ENCODE measurements at places on chromosomes 1 and 21. TPM values are rescaled to one million over a fixed set of nuclear protein-coding genes. Genes with fewer than 3 reads are reported as not detected.

DNA sequence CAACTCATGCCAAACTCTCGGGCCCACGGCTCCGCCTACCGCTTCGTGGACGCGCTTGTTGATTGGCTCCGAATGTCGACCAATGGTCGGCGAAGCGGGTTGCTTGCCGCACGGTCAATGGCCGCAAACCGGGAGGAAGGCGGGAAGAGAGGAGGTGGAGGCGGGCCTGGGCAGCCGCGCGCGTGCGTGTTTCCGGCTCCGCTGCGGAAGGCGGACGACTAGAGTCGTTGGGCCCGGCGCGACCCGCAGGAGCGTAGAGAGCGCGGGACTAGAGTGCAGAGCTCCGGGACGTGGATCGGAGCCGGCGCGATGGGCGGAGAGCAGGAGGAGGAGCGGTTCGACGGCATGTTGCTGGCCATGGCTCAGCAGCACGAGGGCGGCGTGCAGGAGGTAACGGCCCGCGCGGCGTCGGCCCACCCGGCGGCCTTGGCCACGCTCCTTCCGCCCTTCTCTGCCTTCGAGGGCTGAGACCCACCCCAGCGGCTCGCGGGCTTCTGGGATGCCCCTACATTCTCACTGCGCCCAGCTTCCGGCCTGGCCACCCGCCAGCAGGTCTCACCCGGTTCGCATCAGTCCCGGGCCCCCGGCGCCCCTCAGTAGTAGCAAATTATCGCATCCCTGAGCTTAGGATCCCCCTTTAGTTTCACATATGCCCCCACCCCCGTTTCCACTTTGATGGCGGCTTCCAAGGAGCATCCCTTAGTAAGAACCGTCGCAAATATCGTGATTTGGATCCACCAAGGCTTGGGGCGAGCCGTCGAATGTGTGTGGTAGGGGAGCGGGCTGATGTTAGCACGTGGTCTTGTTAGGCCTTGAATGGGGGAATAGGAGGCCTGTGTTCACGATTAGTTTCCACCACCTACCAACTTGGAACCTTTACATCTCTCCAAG lies at the start of gene NUDC:
Gene NUDC (plus strand): TSS at position 204 of the 891 bp plus-strand sequence. CDS start 106 bp downstream, at position 310.
- peak; percentile 97 for DNase-seq

DNA sequence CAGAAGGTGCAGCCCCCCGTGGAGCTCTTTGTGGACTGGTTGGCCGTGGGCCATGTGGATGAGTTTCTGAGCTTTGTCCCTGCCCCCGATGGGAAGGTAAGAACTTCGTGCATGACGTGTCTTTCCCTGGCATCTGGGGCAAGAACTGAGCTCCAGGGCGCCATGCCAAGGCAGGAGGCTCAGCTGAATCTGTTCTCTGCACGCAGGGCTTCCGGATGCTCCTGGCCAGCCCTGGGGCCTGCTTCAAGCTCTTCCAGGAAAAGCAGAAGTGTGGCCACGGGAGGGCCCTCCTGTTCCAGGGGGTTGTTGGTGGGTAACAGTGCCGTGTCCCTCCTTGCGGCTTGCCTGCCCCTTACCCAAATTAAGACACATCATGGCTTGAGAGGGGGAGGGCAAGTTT lies 27.7 kb downstream of the PADI3 start:
- no peak for DNase-seq

GRCh38 chr1:218510153-218510772 lies 165.1 kb downstream of the TGFB2 start:
- no peak for DNase-seq

Gene DEPDC1
- total RNA-seq = 18.0 TPM

Gene TCEA3
- total RNA-seq = 6.1 TPM

Gene HSD3B1
- total RNA-seq = not detected

Gene TLCD4
- total RNA-seq = 0.21 TPM

Gene CAMK1G
- total RNA-seq = 0.63 TPM

Measured in activated T-cell treated with anti-CD3 and anti-CD28 coated beads, Interleukin-2, amount 50 U/mL, for 72 hours (primary cell).